ENCODE measurements at places on chromosomes 7 and 10.

GRCh38 chr10:123991611-123992570 is 100.3 kb upstream of the CPXM2 start:
- DNase-seq: no peak

DNA sequence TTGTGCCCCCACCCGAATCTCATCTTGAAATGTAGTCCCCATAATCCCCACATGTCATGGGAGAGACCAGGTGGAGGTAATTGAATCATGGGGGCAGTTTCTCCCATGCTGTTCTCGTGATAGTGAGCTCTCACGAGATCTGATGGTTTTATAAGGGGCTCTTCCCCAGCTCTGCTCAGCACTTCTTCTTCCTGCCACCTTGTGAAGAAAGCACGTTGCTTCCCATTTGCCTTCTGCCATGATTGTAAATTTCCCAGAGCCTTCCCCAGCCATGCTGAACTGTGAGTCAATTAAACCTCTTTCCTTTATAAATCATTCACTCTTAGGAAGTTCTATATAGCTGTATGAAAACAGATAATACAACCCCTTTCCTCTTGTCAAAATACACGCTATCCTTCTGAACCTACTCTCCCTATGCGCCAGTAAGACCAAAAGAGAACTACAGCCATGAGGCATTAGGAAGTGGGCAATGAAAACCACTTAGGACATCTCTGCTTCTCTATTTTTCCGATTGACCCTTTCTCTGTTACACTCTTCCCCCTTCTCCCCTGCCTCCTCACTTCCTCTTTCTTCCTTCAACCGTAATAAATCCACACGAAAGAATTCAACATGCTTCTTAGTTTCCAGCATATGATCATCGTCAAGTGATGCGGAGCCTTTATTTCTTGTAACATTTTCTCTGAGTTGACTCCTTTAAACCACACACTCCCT is 101.2 kb upstream of the WDR11 start:
- no peak for DNase-seq

- DNase-seq: no peak
These were observed 82.9 kb downstream of the HYCC1 start for GRCh38 chr7:22931011-22931410.

GRCh38 chr7:104225451-104225850 is 17.6 kb upstream of the ORC5 start:
- DNase-seq: no peak

DNA sequence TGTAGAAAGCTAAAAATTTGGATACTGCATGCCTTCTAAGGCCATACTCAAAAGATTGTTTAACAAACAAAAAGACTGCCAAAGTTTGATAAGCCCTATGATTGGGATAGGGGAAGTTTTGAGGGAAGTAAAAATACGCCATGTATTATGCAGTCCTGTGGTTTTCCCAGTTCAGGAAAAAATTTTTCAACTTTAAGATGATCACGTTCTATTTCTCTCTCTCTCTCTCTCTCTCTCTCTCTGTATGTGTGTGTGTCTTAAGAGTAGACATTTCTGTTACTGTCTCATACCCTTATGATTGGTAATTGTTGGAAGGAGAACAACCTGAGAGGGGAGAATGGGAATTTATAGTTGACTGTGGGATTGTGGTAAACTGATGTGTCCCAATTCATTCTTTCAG is 69.1 kb upstream of the CYP26C1 start:
- DNase-seq: no peak

DNA sequence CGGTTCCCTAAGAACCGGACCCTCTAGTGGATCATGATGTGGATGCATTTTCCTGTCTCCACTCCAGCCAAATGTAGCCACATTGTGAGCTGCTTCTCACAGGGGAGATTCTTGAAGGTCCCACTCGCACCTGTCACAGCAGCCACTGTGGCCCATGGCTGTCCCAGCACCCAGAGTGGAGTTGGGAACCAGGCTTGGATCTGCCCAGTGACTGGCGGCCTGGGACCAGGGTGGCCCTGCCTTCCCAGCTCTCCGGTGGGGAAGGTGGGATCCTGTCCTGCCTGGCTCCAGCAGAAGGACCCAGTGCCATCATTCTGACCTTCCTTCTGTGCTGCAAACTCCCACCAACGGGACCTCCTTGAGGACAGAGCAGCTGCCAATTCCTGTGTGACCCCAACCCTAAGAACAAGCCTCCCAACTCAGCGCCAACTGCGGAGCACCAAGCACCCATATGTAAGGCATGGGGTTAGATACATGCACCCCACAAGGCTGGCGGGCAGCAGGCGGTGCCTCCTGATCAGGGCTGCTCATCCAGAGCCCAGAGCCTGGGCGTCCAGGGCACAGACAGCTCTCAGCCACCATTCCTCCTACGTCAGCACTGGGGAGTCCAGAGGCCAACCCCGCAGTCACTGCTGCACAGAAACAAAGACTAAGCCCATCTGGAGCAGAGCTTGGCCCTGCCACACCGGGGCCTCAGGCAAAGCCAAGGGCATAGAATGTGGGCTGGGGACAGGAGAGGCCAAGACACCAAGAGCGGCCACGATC is 28.8 kb downstream of the EBF3 start:
- no peak for DNase-seq

GRCh38 chr7:1359681-1360485 is 99.4 kb downstream of the MICALL2 start:
- no peak for DNase-seq

DNA sequence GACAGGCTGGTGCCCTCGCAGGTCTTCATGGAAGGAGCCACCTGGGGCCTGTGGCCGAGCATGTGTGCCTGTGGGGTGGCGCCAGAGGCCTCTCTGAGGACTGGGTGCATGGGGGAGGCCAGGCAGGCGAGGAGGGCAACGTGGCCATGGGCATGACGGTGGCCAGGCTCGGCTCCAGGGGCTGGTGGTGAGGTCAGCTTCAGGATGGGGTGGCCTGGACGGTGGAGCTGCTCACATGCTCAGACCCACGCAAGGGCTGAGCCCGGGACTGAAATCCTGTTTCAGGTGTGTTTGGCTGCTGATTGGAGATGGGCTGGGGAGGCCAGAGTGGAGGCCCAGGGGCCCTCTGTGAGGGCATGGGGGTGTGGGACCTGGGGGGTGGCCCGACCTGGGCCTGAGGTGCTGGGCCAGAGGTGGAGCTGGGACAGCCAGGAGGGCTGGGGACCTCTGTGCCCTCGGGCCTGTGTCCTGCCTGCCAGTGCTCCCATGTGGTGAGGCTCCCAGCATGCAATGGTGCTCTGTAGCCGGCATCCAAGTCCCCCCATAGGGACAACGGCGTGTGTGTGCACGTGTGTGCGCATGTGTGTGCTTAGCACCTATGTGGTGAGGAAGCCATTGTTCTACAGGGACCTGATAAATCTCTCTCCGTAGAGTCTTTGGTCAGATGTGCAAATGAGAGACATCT is 71.1 kb downstream of the INPP5A start:
- DNase-seq: no peak

GRCh38 chr10:125158601-125159485 is 1.5 kb downstream of the CTBP2 start:
- DNase-seq: no peak

DNA sequence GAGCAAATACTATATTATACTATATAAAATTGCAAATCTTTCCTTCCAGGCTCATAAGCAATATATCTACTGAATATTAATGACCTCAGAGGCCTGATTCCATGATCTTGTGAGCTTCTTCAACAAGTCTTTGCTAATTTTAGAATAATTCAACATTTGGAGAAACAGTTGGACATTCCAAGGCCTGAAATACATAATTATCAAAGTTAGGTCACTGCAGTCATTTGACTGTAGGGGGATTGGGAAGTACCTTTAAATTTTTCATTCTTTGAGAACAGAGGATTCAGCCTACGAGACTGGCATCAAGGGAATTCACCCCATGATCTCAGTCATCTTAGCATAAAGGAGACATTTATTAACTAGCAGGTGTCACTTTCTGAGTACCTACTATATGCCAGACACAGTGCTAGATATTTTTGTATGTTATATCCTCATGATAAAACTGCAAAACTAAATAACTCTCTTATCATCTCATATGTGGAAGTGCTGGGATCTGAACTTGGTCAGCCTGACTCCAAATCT is 85.4 kb downstream of the DOCK4 start:
- no peak for DNase-seq

DNA sequence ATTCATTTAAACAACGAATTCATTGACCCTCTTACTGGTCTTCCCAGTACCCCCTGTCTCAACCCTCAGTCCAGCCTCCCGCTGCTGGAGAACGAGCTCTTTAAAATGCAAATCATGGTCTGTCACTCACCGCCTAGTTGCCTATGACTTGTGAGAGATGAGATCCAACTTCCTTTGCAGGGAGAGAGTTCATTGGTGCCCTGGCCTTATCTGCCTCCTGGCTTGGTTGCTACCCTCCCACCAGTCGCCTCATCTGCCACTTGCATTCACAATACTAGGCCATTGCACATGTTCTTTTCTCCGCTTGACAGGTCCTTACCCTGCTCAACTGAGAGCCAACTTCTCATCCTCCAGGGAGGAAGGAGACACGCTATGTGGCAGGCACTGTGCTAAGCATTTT is 54.0 kb upstream of the MXI1 start:
- DNase-seq: no peak

- DNase-seq: no peak
These were observed 76.4 kb downstream of the MAGI2 start for GRCh38 chr7:79377097-79377496.

- no peak for DNase-seq
These were observed 284.9 kb downstream of the FGFR2 start for GRCh38 chr10:121313119-121313875.

GRCh38 chr7:41756650-41757182 is 53.8 kb upstream of the INHBA start:
- DNase-seq: no peak

DNA sequence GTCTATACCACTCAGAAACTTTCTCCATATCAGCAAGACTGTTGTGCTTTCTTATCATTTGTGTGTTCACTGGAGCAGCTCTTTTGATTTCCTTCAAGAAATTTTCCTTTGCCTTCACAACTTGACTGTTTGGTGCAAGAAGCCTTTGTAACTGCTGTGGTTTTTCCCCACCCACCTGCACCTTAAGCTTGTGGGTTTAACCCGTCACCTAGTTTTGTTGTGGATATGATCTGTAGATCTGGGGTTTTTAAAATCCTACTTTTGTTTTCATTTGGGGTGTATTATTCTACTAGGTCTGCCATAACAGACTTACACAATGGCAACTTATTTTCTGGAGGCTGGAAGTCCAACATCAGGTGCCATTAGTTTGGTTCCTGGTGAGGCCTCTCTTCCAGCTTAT is 30.5 kb upstream of the CHST3 start:
- DNase-seq: no peak

DNA sequence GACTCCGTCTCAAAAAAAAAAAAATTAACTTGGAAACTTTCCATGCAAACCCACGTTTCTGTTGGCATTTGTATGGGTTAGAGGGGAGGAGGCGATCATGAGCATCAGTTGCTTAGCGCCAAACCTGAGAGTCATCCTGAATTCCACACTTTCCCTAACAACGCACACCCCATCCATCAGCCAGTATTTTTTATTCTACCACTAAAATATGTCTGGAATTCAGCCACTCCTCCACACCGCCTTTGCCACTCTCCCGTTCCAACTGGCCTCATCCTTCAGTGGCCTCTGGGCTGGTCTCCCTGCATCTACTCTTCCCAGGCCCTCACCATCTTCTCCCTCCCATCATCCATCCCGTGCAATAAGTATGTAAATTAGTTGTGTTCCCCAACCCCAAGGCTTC is 4.7 kb upstream of the LMBR1 start:
- DNase-seq: no peak

GRCh38 chr7:111952783-111953182 is 253.4 kb downstream of the DOCK4 start:
- no peak for DNase-seq

GRCh38 chr7:595621-596010 is 76.0 kb upstream of the PDGFA start:
- no peak for DNase-seq

GRCh38 chr7:90180011-90180585 is 25.8 kb downstream of the STEAP1 start:
- DNase-seq: no peak

DNA sequence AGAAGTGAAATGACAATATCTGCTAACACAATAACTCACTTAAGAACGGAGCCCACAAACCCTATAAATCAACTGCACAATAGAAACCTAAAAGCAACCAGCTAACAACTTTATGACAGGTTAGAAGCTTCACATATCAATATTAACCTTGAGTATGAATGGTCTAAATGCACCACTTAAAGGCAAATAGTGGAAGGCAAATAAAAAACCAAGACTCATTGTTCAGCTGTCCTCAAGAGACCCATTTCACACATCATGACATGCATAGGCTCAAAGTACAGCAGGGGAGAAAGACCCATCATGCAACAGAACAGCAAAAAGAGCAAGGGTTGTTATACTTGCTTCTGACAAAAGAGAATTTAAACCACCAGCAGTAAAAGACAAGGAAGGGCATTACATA is 46.8 kb downstream of the CDC14C start:
- no peak for DNase-seq

DNA sequence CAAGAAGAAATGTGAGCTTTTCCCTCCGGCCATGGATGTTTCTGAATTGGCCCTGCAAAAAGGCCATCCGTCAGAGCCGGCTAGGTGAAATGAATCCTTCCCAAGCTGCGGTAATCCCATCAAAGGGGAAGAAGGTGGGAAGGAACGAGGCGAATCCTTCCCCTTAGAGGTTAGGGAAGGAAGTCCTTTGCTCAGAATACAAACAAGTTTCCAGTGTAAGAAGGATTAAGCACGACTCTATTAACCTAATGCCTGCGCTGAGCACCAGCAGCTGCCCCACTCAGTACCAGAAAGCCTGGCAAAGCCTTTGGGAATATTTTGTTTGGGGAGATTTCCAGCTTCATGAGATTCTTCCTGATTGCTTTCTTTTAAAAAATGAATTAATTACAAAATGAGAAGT is 42.8 kb downstream of the CLRN3 start:
- no peak for DNase-seq

DNA sequence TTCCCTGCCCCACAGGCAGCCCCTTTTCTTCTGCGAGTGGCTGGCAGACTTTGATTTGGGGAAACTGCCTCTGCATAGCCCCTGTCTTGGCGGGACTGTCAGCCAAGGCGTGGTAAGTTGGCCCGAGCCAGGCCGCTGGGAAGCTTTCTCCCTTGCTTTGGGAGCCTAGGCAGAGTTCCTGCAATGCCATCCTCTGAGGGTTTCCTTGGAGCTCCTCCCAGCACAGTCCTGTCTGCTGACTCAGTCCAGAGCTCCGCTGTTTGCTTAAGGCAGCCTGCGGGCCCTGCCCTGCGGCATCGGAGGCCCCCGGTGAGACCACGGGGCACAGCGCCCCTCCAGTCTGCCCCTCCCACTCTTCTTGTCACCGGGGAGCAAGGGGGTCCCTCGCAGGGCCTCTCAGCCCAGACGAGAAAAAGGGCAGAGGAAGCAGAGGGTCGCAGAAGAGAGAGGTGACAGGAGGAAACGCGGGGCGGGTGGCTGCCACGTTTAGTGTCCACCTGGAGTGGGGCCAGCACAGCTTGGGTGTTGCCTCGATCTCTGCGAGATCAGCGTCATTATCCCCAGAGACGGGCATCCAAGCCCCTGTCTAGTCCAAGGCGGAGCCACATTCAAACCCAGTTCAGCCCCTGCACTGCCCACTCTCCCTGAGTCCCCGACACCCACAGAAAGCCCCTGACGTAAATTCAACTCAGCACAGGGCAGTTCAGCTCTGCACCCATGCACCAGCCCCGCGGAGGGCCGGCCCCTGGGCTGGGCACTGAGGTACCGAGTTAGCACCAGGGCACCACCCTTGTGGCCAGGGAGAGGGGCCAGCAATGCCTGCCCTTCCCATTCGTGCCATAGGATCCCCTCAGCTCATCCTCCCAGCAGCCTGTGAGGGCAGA is 59.0 kb upstream of the CHST15 start:
- no peak for DNase-seq
